Right cardiac atrium (tissue), 5 donors: ENCODE measurements at places on chromosomes 1 and 21. TPM values are rescaled to one million over a fixed set of nuclear protein-coding genes. Genes with fewer than 3 reads are reported as not detected.

Gene UBL4B
- not detected for total RNA-seq

Gene ASTN1
- total RNA-seq = 0.11 TPM

Gene RCAN3
- 6.0 TPM for total RNA-seq

Gene SPOCD1
- total RNA-seq = 0.15 TPM

DNA sequence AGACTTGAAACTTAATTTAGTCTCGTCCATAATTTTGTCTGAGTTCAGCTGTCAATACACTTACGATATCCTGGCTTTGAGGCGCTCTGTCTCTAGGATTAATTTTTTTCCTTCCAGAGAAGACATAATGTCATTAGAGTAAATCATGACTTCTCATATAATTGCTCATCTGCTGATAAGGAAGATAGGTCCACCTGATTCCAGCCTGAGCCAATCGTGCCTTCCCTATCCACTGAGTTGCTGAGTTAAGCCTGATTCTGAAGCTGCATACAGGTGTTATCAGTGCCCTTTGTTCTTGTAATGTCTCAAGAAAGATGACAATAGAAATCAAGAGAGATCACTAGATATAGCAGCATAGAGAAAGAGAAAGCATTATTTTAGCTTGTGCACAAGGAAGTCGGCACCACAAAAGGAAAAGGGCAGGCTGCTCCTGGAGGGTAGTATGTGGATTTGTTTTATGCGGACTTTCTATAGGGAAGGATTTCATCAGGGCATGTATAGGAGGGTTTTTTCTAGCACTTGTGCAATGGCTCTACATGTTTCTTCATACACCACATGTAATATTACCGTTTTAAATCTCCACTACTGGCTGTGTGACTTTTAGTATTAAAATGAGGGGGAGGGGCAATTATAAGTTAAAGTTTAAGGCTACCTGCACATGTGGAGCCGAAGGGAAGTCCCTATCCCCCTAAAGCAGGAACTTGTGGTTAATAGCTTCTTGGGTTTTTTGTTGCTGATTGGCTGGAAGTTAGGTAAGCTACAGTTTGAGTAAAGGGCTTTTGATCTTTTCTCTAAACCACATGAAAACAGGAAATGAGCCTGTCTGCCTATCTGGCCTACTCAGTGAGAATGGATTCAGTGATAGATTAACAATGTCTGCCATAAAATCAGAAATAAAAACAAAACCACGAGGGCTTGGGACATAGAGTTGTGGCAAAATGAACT lies 133.4 kb downstream of the PLPPR5 start:
- DNase-seq = no peak

DNA sequence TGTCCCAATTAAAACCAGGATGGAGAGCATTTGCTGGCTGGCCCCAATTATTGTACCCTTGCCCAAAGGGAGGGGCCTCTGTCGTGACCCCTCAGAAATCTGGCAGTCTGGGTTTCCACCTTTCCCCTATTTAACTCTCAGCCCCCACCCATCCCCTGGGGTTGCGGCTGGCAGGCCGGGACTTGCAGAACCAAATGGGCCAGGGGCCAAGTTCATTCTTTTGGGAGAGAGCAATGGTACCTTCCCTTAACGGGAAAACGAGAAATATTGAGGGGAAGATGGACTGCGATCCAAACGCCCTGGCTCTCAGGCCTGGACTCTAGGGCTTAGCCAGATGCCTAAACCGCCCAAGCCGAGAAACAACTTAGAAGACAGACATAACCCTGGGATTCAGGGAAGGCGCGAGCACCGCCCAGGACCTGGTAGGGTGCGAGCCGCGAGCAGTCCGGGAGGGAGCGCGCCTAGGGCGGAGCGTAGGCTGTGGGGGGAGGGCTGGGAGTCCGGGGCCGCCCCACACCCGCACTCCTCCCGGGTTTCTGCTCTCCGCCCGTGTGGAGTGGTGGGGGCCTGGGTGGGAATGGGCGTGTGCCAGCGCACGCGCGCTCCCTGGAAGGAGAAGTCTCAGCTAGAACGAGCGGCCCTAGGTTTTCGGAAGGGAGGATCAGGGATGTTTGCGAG lies at the start of gene SLC27A3:
SLC27A3 (plus strand) TSS at position 628 of the 678 bp plus-strand sequence. CDS start 91 bp downstream, outside the sequence.
- peak; percentile 95 for DNase-seq

DNA sequence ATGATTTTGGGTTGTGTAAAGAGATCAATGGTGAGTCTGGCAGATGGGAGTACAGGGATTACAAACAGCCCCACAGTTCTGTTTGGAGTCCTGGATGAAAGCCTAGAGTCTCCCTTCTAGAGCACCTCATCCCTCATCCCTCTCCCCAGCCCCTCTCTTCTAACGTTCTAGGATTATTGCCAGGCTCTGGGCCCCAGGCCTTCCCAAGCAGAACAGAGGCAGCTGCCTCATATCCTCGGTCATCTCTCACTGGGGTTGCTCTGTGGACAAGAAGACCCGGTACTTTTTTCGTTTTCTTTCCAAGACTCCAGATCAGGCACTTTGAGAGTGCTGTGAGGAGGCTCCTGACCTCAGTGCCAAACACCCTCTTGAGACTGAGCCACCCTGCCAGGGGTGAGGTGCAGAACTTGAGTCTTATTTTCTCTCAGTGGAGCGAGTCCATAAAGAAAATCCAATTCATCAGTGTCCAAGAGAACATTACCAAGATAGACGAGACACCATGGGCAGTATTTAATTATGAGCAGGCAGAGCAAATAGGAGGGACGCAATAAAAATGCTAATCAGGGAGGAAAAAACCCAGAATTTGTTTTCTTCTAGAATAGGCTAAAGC lies 17.1 kb upstream of the KCND3 start:
- DNase-seq = no peak

DNA sequence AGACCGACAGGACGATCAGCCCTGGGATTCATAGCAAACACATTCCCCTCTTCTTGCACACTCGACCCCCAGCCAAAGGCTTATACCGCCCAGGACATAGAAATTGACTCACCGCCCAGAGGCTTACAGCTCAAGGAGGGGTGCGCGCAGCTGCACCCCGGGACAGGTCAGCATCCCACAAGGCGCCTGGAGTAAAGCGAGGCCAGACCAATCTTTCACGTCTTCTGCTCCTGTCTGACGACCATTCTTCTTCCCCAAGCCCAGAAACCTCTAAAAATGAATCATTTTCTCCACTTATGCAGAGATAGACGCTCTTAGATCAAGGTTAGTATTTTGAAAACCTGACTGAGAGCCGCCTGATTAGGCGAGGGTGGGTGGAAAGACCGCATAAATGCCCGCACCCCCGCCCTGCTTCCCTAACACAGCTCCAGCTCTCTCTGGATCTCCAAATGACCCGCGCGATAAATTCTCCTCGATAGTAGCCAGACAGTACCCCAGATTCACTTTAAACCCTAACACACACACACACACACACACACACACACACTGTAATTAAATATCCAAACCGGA lies 1.9 kb upstream of the LHX8 start:
- no peak for DNase-seq

GRCh38 chr21:36166705-36167104 lies 10.1 kb downstream of the DOP1B start:
- DNase-seq = no peak

GRCh38 chr1:51235673-51236530 lies at the start of gene RNF11:
Gene RNF11 (plus strand): TSS chr1:51236273. CDS start chr1:51236757, 484 bp downstream.
- peak; percentile 94 for DNase-seq

DNA sequence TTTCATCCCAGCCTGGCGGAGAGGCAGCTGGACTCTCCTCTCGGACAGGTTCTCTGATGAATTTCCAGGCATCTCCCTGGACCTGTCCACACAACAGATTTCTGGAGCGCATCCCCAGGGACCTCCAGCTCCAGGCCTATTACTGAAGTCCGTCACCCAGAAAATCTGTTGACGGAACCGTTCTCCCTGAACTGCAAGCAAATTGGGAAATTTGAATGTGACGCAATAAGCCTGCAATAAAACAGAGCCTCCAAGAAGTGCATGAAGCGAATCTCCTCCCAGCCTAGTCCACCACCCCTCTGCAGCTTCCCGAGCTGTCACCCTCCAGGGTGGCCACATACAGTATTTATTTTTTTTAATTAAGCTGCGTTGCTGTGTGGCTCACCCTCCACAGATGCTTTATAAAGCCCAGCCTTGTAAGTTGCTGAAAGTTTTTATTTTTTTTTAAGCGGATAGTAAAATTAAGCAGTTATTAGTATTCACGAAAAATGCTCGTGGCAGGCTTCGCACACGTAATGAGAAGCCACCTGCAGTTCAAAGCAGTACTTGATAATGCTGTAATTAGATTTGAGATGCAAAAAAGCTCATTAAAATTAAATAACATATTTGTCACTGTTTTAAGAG lies 173.3 kb downstream of the CAMTA1 start:
- DNase-seq = no peak

DNA sequence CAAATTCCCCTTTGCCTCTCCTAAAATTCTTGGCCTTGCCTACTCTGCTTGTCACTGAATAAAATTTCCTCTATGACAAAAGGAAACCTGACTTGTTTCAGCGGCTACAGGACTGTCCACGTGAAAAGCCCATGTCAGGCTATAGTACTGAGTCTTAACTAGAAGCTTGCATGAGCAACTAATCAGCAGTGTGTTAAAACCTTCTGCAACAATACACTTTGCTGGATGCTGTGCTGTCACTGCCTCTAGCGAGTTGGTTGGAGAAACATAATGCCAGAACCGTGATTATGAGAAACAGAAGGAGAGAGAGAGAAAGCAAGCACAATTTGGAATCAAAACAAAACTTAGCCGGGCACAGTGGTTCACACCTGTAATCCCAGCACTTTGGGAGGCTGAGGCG lies 25.7 kb upstream of the SLC30A10 start:
- no peak for DNase-seq

- no peak for DNase-seq
These were observed 16.7 kb upstream of the ERICH3 start for GRCh38 chr1:74690364-74690696.

DNA sequence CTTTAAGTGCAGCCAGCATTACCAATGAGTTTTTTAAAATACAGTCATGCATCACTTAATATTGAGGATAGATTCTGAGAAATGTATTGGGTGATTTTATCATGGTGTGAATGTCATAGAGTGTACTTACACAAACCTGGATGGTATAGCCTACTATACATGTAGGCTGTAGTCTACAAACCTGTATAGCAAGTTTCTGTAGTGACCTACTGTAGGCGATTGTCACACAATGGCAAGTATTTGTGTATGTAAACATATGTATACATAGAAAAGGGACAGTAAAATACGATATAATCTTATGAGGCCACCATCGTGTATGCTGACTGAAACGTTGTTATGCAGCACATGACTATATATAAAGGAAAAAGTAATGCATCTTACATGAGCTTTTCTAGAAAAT lies 48.2 kb downstream of the RPE65 start:
- no peak for DNase-seq

GRCh38 chr1:225137976-225138375 lies 208.5 kb downstream of the DNAH14 start:
- peak; percentile 19 for DNase-seq

DNA sequence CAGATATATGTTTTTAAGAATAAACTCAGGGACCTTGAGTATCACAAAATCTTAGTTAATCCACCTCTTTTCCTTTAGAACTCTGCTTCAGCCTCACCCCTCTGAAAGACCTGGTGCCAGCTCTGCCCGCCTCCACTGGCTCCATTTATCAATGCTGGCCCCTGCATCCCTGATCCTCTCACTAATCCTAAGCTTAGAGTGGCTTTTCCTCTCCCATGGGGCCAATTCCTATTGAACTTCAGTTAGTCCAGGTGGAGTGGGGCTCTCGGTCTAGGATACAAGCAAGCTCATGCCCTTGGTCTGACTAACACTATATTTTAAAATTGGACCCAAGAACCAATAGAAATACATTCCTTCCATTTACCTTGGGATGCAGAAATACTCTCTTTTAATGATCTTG lies 87.0 kb downstream of the RGS7 start:
- no peak for DNase-seq

DNA sequence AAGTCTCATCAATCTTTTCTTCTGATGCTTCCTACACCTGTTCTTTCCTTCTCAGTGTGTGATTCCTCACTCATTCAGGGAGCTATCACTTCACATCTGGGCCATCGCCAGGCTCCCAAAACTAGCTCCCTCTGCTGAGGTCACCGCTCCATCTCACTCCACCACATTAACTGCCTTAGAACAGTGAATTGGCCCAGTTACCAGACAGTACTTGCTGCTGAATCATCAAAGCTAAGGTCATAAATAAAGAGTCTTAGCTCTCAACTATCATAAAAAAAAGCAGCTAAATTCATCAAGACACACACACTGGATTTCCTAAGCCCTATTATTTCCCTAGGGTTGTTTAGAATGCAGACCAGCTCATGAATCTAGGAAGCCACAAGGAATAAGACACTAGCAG lies 18.8 kb upstream of the SRM start:
- no peak for DNase-seq

GRCh38 chr1:198927129-198927528 lies 288.3 kb downstream of the PTPRC start:
- DNase-seq = no peak

GRCh38 chr1:13760921-13761320 lies 60.9 kb downstream of the PRDM2 start:
- DNase-seq = no peak

DNA sequence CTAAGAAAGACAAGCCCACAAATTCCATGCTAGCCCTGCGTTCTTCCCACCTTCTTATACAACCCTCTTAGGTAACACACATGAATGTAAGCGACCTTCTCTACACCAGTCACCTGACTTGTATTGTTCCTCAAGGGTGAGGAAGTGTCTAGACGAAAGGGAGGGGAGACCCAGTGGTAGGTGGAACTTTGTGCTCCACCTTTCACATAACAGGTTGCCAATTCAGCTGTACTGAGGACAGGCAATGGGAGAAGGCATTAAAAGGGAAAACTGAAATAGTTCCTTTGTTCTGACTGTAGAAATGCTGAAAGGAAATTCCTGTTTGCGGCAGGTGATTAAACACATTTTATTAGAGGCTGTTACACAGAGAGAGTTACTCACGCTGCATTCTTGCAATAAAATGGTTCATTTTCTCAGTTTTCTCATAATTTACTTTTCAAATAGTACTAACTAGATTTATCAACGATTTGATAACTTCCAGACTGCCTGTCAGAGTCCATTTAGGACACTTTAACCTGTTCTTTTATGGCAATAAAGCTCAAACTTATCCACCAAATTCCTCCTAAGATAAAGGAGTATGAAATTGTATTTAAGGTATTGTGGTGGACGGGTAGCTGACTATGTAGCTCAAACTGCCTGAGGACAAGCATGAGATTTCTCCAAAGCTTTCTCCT lies 17.8 kb upstream of the CHRM3 start:
- DNase-seq = no peak

GRCh38 chr1:14138687-14139086 lies 438.7 kb downstream of the PRDM2 start:
- peak; percentile 20 for DNase-seq

DNA sequence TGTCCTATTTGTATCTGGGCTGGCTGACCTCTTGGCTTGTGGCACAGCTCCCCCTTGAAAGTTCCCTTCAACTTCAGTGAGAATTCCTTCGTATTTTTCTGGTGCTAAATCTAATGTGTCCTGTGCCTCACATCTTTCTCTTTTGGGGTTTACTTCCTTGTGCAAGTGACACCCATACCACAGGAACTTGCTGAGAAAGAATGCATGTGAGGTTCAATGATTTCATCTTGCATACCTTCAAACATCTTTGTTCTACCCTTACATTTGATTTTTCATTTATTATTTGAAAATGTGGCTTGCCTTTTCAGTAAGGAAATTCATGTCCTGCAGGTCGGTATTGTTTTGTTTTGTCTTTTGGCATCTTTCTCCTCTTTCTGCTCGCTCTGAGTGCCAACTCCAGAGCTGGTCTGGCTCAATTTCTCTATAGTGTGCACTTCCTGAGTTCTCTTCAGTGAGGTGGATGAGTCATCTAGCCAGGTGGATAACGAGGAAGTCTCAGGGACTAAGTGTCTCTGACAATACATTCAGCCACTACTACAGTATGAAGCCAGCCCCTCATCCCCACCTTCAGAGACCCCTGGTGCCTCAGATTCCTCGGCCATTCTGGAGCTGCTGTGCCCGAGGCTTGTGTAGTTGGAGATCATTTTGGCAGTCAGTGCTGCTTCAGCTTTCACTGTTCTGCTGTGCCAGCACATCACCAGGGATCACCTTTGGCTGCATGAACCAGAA lies 59.5 kb downstream of the RIPK4 start:
- DNase-seq = no peak
